Mucosa of descending colon (tissue), 3 donors: ENCODE measurements at places on chromosomes 2 and 18.

- no peak for DNase-seq
These were observed 193.4 kb downstream of the TDRD15 start for GRCh38 chr2:21317131-21317530.

DNA sequence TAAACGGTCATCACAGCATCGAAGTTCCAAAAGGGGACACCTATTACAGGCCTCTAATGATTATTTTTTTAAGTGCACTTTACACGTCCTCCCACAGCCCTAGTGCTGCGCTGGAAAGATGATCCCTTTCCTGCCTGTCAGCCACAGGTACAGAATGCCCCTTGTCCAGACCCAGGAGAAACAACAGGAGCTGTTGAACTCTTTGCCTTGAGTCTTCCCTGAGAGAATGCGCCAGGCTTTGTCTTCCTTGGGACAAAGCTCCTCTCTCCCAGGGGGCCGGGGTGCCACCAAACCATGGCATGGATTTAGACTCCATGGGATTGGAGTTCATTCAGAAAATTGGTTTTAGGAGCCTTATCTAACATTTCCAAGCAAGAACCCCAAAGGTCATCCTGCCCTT is 319.0 kb upstream of the SOX11 start:
- DNase-seq, result no peak

GRCh38 chr2:37625796-37626571 is 45.5 kb downstream of the CDC42EP3 start:
- DNase-seq, result no peak

GRCh38 chr2:70557171-70557838 is 3.7 kb upstream of the TGFA start:
- DNase-seq, result no peak

DNA sequence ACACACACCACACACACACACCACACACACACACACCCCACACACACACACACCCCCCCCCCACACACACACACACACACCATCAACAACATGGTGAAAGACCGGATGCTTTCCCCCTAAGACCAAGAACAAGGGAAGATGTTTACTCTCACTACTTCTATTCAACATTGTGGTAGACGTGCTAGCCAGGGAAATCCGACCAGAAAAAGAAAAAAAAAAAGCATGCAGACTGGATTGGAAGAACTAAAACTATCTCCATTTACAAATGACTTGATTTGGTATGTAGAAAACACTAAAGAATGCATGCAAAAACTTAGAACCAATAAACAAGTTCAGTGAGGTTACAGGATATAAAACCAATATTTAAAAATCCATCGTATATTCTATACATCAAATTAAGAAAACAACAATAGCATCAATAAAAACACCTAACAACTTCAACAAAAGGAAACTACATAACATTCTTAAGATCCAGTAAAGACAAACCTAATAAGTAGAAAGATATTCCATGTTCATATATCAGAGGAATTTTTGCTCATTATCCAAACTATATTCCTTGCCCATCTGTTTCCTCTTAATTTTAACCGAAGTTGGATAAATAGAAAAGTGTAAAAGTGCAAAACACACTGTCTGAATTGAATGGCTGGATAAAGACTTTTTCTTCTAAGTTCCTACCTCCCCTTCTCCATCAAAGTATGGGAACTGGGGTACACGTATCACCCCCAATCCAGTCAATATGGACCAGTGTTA is 51.5 kb upstream of the RNU4ATAC start:
- no peak for DNase-seq

DNA sequence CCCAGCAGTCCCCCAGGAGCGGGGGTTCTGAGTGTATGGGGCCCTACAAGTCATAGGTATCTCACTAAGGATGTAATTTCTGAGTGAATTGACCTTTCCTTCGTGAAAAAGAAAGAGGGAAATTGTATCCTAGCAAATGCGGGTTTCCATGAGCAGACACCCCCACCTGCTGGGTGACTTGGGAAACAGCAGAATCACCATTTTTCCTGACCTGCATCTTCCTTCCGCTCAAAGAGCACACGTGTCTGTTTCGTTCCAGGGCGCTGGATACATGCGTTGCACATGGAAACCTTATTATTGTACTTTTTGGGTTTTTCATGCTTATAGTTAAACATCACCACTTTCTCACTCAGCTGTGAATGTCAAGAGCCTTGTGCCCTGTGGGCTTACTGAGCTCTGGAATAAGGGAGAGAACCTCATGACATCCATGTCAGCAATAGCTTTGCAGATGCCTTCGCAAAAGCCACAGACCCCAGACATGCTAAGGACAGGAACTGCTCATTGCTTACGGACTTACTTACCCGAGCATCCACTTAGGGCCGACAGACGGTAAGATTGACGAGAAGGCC is 132.8 kb downstream of the TPO start:
- peak; percentile 44 for DNase-seq

GRCh38 chr2:16252891-16253290 is 312.5 kb downstream of the MYCN start:
- DNase-seq, result no peak

DNA sequence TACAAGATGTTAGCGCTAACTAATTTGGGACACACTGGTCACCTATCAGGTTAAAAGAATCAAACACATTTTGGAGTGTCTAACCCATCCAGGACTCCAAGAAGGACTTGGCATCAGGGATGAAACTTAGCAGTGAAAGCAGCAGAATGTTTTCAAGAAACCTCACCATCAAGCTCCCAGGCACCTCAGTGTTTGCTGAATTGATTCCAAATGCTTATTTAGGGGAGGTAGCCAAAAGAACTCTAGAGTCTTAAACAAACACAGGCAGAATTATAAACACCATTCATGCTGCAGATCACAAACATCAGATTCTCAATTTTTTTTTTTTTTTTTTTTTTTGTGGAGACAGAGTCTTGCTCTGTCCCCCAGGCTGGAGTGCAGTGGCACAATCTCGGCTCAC is 122.8 kb upstream of the UXS1 start:
- DNase-seq, result no peak

- DNase-seq, result no peak
These were observed 6.6 kb downstream of the TRAF3IP1 start for GRCh38 chr2:238326801-238327365.

DNA sequence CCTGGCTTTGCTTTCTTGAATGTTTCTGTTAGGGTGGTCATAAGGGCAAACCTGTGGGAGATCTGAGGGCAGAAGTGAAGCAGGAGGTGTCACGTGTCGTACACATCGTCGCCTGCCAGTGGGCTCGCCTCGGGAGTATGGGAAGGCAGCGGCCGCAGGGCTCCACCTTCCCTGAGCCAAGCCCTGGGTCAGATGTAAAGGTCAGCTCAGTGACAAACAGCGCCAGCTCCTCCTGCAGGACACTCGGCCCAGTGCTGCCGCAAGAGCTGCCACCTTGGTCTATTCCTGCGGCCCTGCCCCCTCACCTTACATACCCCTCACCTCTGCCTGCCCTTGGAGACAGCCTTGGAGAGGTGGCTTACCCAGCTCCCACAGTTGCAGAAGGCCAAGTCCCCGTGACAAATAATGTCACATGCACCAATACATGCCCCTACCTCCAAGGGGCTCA is 64.2 kb downstream of the PSMG2 start:
- DNase-seq, result no peak

DNA sequence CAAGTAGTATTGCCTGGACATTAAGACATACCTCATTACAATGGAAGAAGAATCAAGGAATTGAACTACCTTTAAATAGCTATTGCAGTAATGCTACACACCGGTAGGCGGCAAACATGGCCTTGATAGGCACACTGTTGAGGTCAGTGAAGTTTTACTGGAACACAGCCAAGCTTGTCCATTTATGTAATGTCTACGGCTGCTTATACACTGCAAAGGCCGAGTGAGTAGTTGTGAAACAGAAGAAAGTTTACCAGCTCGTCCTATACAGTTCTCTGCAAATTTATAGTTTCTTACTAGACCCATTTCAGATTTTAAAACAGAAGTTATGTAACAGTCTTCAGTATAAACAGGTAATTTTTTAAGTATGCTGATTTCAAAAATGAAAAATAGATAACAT is 38.8 kb downstream of the PPP4R1 start:
- DNase-seq, result peak; percentile 94

- no peak for DNase-seq
These were observed 6.4 kb upstream of the DARS1 start for GRCh38 chr2:135991861-135992260.

DNA sequence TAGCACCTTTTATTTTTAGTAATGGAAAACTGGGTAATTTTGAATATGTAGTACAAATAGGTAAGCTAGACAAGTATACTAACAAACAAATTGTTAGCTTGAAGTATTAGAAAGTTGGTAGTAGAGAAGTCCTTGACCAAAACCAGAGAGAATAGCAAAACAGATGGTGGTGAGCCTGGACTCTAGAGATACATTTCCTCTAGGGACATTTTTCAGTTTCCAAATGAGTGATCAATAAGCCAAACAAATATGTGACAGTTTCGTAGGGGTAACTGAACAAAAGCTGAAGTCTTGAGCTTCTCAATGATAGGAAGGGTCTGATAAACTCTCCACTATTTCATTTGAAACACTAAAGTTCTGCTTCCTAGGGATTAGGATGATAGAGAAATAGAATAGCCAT is 692.0 kb upstream of the FAM98A start:
- DNase-seq, result no peak

- DNase-seq, result no peak
These were observed 45.2 kb upstream of the NYAP2 start for GRCh38 chr2:225354281-225354774.

DNA sequence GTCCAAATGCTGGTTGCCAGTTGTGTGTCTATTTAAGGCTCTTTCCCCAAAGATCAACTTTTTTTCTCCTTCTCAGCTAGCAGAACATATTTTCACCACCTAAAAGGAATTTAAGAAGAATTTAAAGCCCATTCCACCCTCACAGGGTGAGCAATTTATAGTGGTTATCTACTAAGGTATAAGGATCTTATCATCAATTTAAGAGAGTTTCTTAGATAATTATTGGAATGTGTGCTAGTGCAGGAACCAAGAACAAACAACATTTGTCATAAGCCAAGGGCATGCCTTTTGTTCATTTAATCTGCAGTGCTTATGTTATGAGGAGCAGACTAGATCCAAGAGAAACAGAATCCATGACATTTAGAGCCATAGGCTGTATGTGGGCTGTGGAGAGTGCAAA is 37.2 kb downstream of the NLRC4 start:
- DNase-seq, result no peak

DNA sequence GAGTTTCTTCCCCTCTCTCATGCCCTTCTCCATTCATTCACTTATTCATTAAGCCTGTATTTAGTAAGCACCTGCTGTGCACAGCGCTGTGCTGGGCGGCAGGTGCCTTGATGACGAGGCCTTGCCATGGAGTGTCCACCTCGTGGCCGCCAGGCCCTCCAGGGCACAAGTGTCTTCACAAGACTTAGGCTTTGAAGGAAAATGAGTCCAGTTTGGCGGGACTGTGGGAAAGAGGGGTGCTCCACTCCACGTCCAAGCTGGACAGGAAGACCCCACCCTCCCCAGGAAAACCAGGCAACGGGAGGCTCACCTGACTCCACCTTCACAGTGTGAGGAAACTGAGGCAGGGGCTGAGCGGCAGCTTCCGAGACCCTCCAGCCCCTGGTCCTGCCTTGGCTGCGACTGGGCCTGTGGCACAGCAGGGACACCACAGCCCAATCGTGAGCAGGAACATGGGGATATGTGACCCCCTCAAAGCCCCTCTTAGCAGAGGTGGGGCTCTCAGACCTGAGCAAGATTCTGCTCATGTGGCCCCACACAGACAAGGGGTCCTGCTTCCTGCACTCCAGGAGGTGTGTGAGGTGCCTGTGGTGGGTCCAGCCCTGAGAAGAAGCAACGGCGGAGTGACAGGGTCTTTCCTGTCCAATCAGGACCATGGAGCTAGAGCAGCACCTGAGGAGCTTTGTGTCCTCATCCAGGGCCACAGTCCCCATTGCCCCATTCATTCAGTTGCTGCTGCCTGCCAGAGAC is 110.3 kb upstream of the ODC1 start:
- no peak for DNase-seq

DNA sequence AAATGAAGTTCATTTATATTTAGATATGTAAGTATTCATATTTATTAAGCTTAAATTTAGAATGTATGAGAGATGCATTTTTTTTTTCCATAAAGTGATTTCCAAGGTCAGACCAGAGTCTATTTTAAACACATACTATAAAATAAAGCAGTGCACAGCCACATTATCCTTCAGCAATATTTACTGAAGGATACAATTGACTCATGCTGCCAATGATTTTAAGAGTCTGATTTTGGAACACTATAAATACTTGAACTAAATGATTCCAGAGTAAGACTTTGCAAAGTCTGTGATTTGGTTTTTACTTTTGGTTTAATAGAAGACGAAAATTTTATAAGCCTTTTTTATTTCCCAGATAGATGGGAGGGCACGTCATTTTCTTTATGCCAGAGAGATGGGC is 107.1 kb downstream of the EPHA4 start:
- no peak for DNase-seq

DNA sequence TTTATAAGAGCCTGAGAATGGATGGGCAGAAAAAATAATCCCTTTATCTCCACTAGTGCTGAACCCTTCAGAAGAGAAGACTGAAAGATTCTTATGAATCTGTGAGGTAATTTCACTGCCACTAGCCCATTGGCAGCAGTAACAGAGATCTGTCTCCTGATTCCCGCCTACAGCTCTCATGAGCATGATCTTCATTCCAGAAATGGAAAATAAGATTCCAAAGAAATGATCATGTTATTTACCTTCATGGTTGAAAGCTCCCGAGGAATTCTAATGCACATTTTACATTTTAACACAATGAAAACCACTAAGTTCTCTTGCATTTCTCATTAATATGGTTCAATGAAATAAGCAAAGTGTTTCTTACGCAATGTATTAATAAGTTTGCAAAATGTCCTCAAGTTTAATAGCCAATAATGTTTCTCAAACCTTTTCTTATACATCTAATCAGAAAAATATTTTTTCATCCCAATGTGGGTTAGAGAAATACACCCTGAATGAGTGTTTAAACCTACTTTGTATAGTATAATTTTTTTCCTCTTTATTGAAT is 905.6 kb downstream of the TMEM182 start:
- DNase-seq, result no peak

DNA sequence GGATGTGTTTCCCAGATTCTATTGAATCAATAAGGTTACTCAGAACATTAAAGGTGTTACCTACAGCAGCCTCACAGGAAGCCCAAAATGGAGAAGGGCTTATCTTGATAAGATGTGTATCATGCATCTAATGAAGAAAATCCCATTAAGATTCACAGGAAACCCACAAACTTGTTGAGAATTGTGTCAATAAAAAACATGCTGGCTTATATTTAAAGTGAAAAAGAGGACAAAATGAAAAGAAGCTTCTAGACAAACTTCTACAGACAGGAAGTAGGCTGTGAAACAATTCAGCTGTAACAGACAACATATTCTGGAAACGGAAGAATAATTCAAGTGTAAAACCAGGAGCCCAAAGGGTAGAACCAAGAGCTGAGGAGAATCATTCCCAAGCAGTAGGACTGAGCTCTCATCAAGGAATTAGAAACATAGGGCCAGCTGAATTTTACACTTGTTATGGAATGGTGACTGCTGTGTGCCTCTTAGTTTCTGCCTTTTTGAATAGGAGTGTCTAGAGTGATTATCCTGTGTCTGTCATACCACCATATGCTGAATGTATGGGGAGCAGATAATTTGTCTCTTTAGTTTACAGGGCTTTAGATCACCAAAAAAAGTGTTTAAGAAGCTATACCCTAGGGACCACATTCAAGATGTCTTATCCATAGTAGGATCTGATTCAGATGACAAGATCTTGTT is 9.6 kb downstream of the IMMT start:
- DNase-seq, result no peak
